ENCODE measurements at places on chromosomes 7 and 10.

DNA sequence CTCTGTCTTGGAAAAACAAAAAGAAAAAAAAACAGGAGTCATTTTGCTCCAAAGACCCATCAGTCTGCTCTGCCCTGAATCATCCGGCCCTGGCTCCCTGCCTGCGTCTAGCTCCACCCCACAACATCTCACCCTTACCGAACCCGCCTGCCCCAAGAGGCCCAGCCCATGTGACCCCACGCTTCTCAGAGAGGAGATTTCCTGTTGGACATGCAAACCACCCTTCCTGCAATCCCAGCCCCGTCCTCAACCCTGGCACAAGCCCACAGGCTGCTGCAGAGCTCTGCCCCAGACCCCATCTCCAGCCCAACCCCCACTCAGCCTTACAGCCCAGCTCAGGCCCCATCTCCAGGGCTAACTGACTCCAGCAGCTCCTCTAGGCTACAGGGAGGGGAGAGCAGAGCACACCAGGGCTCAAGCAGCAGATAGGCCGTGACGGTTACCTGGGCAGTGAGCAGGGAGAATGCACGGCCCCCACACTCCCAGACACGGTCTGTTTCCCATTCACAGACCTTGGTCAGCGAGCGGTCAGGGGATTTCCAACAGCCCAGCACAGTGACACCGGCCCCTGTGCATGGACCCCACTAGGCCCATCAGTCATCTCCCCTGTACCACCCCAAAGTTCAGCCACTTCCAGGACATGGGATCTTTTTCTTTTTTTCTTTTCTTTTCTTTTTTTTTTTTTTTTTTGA lies 69.9 kb upstream of the GTF2I start:
- DNase-seq, result no peak

- DNase-seq, result no peak
Measured at GRCh38 chr10:121578965-121579364, 19.3 kb downstream of the FGFR2 start.

DNA sequence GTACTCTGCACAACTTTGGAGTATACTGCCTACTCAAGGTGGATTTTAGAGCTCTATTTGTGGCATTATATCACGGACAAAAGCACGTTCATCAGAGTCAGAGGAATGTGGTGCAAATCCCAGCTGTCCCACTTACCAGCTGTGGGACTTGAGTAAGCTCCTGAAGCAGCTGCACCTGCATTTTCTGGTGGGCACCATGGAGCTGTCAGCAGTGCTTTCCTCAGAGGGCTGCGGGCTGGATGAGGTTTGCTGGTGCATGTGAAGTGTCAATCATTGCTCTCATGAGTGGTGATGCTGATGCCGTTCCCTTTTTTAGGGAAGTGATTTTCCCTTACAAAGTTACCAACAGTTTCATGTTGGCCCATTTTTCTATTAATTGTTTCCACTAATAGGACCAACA lies 53.4 kb downstream of the EGFR start:
- no peak for DNase-seq

GRCh38 chr7:157568770-157569584 lies 232.2 kb downstream of the DNAJB6 start:
- no peak for DNase-seq

DNA sequence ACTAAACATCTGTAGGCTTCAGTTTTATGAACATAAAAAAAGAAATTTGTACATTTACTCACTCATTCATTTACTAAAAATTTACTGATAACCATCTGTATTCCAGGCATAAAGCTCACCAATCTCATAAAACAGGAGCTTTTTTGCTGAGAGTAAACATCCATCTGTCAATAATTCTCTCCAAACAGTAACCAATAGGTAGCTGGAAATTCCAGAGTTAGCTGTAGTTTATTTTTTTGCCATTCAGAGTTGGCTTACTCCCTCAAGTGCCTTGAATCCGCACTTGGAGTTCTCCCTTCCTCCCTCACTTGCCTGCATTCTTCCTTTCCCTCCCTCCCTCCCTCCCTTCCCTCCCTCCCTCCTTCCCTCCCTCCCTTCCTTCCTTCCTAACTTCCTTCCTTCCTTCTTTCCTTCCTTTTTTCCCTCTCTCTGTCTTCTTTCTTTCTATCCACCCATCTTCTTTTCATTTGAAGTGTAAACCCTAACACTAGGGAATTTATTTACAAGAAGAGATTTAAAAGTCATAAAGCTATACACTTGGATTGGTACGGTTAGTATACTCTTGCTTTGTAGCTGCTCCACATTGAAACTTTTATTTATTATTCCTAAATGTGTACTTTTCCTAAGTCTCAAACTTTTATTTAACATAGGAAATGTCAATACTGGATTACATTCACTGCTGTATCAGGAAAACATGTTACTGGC lies 44.6 kb upstream of the BICC1 start:
- DNase-seq, result no peak

- no peak for DNase-seq
Measured at GRCh38 chr7:112159351-112159750, 46.8 kb downstream of the DOCK4 start.

All from NCI-H345 (cell line).